Neural crest cell (in vitro differentiated cells): ENCODE measurements at places on chromosomes 2 and 18. TPM values are rescaled to one million over a fixed set of nuclear protein-coding genes. Genes with fewer than 3 reads are reported as not detected.

- H3K27me3 ChIP-seq, result no peaks in the 10 kb centered on the region
- H3K36me3 ChIP-seq, result no peaks in the 10 kb centered on the region
- no peak overlapping the region for H3K27ac ChIP-seq
- H3K4me1 ChIP-seq, result peaks cover 5% of the 10 kb centered on the region
- no peak overlapping the region for H3K4me3 ChIP-seq
- DNase-seq, result no peak
Measured at GRCh38 chr2:168315331-168316072, 68.1 kb upstream of the STK39 start.

Gene DIPK1C
- not detected in 2 replicates for total RNA-seq

DNA sequence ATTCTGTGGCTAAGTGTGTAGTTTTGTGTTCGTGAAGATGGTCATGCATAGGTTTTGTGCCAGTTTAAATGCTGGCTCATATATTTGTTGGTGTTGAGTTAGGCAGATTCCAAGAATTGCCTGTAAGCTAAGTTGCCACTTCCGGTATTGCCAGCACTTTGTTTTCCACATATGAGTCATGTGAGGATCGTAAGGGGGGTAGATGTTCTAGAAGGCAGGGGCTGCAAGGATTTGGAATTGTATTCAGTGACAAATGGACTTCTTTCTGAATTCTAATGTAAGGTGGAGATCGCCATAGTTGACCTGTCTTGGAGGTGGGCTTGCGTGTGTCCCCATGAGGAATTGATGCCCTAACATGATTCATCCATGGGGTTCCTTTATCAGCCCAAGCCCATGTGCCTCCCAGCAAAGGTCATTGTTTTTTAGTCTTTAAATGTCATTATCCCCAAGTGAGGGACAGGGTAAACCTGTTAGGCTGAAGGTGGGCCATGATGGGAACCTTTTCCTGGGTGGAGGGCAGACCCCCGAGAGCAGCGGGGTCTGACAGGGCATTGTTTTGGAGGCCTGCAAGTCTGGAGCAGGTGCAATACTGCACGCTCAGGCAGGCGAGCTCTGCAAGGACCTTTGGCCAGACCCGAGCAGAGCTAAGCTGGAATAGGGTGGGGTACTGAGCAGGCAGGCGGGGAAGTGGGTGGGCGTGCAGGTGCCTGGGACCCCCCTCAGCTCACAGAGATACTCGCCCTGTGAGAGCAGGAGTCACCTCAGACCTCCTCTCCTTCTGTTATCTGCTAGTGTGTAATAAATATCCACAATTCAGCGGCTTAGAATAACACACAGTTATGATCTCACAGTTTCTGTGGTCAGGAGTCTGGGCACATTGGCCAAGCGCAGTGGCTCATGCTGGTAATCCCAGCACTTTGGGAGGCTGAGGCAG, 77.4 kb downstream of the LRRFIP1 start:
- no peaks in the 10 kb centered on the region for H3K36me3 ChIP-seq
- H3K4me1 ChIP-seq, result peaks cover 42% of the 10 kb centered on the region
- H3K27ac ChIP-seq, result no peak overlapping the region
- no peak for DNase-seq
- H3K4me3 ChIP-seq, result no peak overlapping the region

GRCh38 chr2:33606622-33607021, 7.5 kb upstream of the FAM98A start:
- no peak overlapping the region for H3K27ac ChIP-seq
- no peak overlapping the region for H3K4me3 ChIP-seq
- DNase-seq, result no peak
- H3K36me3 ChIP-seq, result peaks cover 3% of the 10 kb centered on the region
- H3K4me1 ChIP-seq, result peaks cover 18% of the 10 kb centered on the region

- DNase-seq, result no peak
- H3K4me1 ChIP-seq, result peaks cover 62% of the 10 kb centered on the region
- H3K4me3 ChIP-seq, result peak overlapping the region; percentile 27
- no peaks in the 10 kb centered on the region for H3K36me3 ChIP-seq
- no peaks in the 10 kb centered on the region for H3K27me3 ChIP-seq
- no peak overlapping the region for H3K27ac ChIP-seq
Measured at GRCh38 chr2:235850771-235851551, 317.2 kb downstream of the GBX2 start.

DNA sequence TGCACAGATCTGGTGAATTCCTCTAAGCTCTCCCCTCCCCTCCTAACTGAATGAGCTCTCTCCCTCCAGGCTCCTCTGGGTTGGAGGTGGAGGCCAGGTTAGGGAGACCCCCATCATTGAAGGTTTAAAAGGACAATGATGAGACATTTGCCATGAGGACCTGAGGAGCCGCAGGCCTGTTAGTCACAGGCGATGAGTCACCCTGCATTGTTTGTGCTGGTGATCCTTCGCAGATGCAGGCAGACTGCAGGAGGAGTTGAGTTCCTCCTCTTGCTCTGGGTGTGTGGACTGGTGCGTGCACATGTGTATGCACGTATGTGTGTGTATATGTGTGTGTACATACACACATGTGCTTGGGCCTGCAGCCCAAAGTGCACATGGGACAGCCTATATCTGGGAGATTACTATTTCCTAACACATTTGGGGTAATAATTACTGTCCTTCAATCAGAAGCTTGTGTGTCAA, 42.0 kb downstream of the MCFD2 start:
- peaks cover 18% of the 10 kb centered on the region for H3K4me1 ChIP-seq
- H3K27me3 ChIP-seq, result no peaks in the 10 kb centered on the region
- no peak for DNase-seq
- H3K36me3 ChIP-seq, result peaks cover 4% of the 10 kb centered on the region
- no peak overlapping the region for H3K4me3 ChIP-seq

Gene IL36A
- not detected in 2 replicates for total RNA-seq

Gene MZT2A
- total RNA-seq, result 114 TPM in 2 replicates

- H3K27ac ChIP-seq, result no peak overlapping the region
- H3K27me3 ChIP-seq, result no peaks in the 10 kb centered on the region
- peaks cover 66% of the 10 kb centered on the region for H3K4me1 ChIP-seq
- DNase-seq, result no peak
Measured at GRCh38 chr18:35045806-35046205, 4.6 kb downstream of the MAPRE2 start.

DNA sequence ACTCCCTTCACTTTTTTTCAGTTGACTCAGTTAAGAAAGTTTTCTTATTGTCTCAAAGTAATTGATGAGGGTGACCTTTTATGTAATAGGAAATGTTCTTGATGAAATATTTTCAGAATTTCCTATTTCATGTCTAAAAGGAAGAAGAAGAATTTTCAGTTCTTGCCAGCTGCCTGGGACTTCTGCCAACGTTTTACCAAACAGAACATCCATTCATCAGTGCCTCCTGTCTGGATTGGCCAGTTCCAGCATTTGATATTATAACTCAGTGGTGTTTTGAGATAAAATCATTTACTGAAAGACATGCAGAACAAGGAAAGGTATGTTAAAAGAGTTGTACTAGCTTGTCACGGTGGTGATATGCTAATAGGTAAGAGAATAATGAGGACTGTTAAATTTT, 104.7 kb upstream of the MYO3B start:
- H3K27me3 ChIP-seq, result no peaks in the 10 kb centered on the region
- peaks cover 37% of the 10 kb centered on the region for H3K36me3 ChIP-seq
- H3K4me1 ChIP-seq, result no peaks in the 10 kb centered on the region
- H3K4me3 ChIP-seq, result no peak overlapping the region
- no peak for DNase-seq

DNA sequence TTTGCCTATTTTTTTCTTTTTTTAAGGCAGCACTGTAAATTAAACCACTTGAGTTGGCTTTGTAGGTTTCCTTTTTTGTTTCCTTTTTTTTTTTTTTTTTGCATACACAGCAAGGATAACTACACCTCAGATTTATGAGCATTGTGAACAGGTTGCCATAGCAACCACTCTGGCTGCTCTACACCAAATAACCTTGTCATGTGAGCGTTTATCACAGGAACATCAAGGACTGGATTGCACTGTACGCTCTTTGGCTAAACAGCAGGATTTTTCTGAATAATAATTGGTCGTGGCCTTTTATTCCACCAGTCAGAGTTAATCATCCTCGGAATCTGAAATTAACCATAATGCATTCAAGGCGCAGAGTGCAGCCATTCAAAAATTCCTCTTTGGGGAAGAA, 199.1 kb upstream of the SLC14A2 start:
- no peak overlapping the region for H3K4me3 ChIP-seq
- H3K27ac ChIP-seq, result no peak overlapping the region
- no peaks in the 10 kb centered on the region for H3K36me3 ChIP-seq
- no peaks in the 10 kb centered on the region for H3K27me3 ChIP-seq
- H3K4me1 ChIP-seq, result peaks cover 10% of the 10 kb centered on the region

- no peaks in the 10 kb centered on the region for H3K27me3 ChIP-seq
- H3K27ac ChIP-seq, result no peak overlapping the region
- peaks cover 7% of the 10 kb centered on the region for H3K4me1 ChIP-seq
- H3K4me3 ChIP-seq, result no peak overlapping the region
- no peak for DNase-seq
Measured at GRCh38 chr2:171491292-171491691, 31.0 kb upstream of the CYBRD1 start.

- no peak overlapping the region for H3K27ac ChIP-seq
- H3K27me3 ChIP-seq, result no peaks in the 10 kb centered on the region
- peaks cover 3% of the 10 kb centered on the region for H3K36me3 ChIP-seq
Measured at GRCh38 chr2:7119132-7119835, 202.1 kb downstream of the RNF144A start.

DNA sequence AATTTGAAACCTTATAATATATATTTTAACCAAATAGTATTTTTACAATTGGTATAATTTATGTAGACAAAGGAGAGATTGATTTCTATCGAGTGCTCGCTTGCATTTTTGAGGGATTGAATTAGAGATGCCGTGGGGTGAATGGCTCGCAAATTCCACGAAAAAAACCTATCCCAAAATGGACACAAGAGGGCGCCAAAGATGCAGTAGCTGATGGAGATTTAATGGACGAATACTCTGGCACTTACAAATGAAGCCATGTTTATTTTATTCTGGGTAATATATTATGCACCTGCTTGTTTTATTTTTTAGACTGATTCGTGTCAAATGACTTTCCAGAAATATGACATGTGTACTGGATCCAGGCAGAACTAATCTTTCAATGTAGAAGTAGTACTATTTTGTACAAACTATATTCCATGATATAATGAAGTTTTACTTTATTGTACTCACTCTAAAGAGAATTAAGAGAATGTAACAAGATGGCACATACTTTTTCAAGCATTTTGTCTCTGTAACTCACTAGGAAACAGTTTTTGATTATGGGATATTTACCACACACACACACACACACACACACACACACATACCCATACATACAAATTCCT, 505.4 kb downstream of the PLCL1 start:
- H3K4me1 ChIP-seq, result peaks cover 10% of the 10 kb centered on the region
- no peak overlapping the region for H3K4me3 ChIP-seq
- DNase-seq, result peak; percentile 68
